Activated T-cell treated with anti-CD3 and anti-CD28 coated beads, Interleukin-2, amount 50 U/mL, for 48 hours (primary cell): ENCODE measurements at places on chromosomes 5 and 9.

GRCh38 chr9:136021171-136021871 is 60.1 kb upstream of the UBAC1 start:
- DNase-seq = no peak

- DNase-seq = no peak
Observed at GRCh38 chr5:133367984-133368383, 244.4 kb downstream of the FSTL4 start.

DNA sequence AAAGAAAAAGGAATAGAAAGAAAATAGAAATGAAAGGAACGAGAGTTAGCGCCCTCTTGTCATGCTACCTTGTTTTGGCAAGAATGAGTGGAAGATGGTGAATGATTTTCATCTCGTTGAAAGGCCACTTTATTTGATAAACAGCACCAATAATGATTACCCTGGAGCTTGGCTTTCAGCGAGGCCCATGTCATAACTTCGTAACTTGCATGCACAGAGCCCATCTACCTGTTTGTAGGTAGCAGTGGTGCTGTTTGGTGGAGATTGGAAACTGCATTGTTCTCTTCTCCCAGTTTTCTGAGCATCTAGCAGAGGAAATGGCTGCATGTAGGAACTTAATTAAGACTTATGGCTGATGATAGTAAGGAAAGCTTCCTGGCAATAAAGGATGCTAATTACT is 59.3 kb downstream of the NPR3 start:
- DNase-seq = no peak

DNA sequence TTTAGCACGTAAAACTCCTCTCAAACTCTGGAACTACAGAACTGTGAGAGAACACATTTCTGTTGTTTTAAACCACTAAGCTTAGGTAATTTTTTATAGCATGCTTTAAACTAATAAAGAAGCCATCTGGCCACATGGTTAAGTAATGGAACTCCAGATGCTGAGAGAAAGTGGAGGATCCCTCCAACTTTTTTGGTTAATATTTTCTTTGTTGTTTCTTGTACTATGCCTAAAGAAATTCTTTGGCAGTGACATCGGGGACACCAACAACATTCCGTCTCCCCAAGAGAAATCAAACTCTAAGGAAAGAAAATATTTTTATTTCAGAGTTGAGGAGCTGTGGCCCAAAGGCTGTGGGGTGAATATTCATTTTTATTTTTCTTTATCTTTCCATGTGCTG is 734.8 kb upstream of the CDH9 start:
- DNase-seq = no peak

- DNase-seq = no peak
Observed at GRCh38 chr5:102578362-102578761, 79.6 kb upstream of the SLCO6A1 start.

GRCh38 chr9:20524776-20525175 is 97.5 kb downstream of the MLLT3 start:
- no peak for DNase-seq

- DNase-seq = no peak
Observed at GRCh38 chr5:98121036-98121936, 652.2 kb upstream of the RGMB start.
